AG10803 (cell line): ENCODE measurements at places on chromosomes 12 and 14.
A peak's percentile ranks its signal among the peaks of the same experiment; 100 is the strongest.

GRCh38 chr12:7411343-7411742, 32.6 kb downstream of the CD163L1 start:
- no peak for DNase-seq

GRCh38 chr14:83548061-83548839, 1981.7 kb upstream of the FLRT2 start:
- no peak for DNase-seq

GRCh38 chr14:96965885-96966595, 168.9 kb downstream of the VRK1 start:
- DNase-seq = no peak

- DNase-seq = peak; percentile 38
Measured at GRCh38 chr14:75428230-75429104, 645 bp downstream of the JDP2 start.

GRCh38 chr12:85814741-85815140, 21.5 kb downstream of the RASSF9 start:
- DNase-seq = no peak

DNA sequence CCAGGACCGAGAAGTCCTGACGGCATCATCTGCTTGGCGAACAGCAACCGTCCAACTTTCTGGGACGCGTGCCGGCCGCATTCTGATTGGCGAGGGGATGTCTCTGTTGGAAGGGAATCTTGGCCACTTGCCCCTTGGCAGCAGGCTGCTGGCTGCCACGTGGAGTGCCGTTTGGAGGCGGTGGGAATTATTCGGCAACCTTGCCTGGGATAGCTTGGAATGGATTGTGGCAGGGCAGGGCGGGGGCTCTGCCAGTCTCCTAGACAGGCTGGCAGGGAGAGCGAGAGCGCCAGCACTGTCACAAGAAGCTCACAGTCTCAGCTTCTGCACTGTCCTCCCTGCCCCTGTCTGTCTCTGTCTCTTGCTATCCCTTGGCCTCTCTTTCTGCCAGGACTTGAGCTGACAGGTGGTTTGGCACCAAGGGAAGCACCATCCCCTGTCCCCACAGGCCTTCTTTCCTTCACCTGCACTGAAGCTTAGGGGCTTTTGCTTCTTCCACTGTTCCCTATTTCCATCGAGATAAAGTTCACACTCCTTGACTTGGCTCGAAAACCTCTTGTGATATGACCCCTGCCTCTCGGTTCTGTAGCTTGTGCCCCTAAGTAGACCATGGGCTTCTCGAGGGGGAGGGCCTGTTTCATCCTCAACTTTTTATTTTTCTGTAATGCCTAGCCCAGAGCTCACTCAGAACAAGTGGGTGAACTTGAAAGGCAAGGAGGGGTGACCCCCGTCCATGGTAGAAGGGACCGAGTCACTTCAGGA, 201.9 kb downstream of the PHETA1 start:
- no peak for DNase-seq

DNA sequence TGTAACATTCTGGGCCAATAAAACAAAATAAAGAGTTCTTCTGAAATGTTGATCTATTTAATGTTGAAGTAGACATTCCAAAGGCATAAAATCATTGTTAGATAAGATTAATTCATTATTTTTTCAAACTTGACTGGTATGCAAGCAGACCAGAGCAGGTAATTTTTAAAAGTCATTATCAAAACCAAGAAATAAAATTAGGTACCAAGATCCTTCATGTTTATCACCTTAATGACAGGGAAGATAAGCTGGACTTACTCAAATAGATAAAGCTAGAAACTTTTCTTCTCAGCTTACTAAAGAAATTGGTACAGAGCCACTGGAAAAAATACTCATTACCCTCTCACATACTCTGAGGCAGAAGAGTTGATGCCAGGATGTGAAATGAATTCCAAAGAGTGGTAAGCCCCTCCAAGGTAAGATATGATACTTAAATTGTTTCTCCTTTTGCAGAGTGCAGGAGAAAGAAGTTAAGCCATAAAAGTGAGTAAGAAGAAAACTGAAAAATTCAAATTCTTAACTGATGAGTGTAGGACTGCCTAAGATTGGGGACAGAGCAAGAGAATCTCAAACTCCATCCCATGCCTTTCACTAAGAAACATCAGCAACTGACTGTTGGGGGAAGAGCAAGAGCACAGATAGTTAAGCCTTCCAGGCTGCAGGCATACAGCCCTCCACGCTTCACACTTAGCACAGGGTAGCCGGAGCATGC, 111.9 kb downstream of the SLC41A2 start:
- DNase-seq = peak; percentile 31

DNA sequence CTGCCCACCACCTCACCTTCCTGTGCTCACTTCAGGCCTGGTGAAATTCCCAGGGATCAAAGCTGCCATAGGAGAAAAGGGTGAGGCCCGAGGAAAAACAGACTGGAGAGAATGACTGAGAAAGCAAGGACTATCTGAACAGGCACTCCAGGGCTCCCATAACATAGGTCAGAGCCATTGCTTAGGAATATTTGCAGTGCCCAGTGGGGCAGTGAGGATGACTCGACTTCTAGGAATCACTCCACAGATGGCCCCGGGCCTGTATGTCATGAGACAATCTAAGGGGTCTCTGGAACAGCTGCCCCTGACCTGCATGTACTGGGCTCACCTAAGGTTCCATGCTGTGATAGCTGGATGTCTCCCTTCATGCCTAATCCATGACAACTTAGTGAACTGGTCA, 51.6 kb downstream of the GPHB5 start:
- no peak for DNase-seq

GRCh38 chr14:22549981-22550673, 38.9 kb downstream of the DAD1 start:
- DNase-seq = no peak

- peak; percentile 45 for DNase-seq
Measured at GRCh38 chr12:104207416-104208205, 8.0 kb upstream of the TXNRD1 start.

DNA sequence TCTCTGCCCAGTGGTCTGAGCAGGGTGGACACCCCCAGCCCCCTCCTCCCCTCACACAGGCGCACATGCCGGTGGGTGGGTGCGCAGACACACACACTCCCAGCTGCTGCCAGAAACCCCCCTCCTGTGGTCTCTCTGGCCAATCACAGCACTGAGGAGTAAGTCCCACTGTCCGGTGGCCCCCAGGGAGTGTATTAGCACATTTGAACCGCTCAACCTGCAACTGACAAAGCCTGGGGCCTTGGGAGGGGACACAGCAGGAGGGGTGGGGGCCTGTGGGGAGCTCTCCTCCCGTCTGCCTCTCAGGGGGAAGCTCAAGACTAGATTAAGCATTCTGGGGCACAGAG, 11.7 kb downstream of the FIGNL2 start:
- no peak for DNase-seq

GRCh38 chr14:62064751-62065323, 302.6 kb downstream of the SNAPC1 start:
- DNase-seq = peak; percentile 6

- DNase-seq = no peak
Measured at GRCh38 chr12:102964872-102965271, 7.4 kb downstream of the ASCL1 start.

- peak; percentile 32 for DNase-seq
Measured at GRCh38 chr12:93146263-93146939, 217.3 kb upstream of the EEA1 start.

DNA sequence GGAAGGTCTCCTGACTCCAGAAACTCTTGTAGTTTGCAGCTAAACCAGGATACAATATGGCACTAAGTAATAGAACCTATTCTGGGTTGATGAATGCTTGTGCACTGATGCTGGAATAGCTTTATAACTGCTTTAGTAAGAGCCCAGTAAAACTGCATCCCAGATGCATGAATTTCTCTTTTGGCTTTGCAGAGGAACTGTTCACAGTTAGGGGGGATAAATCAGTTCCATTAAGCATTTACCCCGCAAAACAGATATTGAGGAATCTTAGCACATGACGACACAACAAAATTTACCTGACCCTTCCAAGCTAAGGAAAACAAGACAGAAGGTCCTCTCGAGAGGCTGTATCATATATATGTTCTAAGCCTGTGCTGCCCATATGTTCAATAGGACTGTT, 457.4 kb downstream of the FOXG1 start:
- DNase-seq = no peak

DNA sequence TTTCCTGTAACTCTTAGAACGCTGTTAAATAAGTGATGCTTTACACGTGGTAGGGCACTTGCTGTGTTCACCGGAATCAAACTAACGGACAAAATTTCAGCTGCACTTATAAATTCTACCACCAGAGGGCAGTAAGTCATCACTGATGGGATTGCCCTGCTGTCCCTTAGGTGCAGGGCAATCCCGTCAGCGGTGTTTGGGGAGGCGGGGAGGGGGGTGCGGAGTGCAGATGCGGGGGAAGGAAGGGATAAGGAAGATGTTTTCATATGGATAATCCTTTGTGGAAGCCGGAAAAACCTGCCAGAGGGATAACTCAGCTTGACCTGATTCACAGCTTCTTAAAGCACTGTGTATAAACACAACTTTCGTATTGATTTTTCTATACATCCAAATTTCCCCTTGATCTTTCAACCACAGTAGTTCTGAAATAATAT, 21.7 kb upstream of the SLC10A1 start:
- DNase-seq = peak; percentile 50

DNA sequence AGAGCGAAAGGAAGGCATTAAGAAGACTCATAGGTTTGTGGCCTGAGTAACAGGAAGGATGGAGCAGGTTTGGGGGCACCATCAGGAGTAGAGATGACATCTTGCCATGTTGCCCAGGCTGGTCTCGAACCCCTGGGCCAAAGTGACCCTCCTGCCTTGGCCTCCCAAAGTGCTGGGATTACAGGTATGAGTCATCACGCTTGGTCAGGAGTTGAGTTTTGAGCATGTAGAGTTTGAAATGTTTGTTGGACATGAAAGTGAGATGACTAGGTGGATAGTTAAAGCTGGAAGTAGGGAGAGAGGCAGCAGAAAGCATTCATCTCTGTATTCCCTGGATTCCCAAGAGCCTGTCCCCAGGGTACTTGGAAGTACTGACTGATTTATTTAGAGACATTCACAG, 112.6 kb downstream of the ERC1 start:
- no peak for DNase-seq

DNA sequence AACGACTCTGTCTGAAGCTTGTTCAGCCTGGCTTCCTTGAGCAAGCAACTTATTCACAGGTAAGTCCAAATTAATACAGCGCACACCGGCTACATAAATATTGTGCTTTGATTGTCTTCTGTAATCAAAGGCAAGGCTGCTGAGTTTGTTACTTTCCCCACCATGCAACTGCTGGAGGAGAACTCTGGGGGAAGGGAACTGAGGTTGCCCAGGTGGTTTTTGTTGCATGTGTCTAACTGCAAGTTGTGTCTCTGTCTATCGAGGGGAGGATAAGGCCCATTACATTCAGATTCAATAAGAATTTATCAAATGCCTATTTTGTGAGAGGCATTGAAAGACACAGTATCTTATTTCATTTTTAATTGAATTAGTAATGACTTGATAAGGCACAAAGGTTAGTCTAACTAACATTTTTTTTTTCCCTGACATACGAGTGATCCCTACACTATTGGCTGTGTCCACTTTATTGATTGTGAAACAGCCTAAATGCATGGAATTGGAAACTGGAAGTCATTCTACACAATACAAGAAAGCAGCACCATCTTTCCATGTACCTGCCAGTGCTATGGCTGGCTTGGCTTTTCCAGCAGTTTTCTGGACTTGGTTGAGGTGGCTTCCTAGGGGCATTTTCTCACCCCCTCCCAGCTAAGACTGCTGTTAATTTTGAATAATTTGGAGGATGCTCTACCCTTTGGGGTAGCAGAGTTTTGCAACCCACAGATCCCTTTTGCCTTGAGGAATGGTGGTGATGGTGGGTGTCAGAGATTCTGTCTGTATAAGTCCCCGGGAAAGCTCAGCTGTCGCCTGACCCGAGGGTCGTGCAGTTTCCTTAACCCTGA, 951 bp upstream of the CHST11 start:
- no peak for DNase-seq

GRCh38 chr12:62221107-62221506, 39.1 kb upstream of the USP15 start:
- no peak for DNase-seq

- no peak for DNase-seq
Measured at GRCh38 chr14:61478971-61479473, 157.6 kb downstream of the PRKCH start.
